Stimulated activated CD8-positive, alpha-beta memory T cell treated with anti-CD3 and anti-CD28 coated beads, Interleukin-7, amount 100 ng/mL, for 24 hours (primary cell): ENCODE measurements at places on chromosomes 6 and 20.

DNA sequence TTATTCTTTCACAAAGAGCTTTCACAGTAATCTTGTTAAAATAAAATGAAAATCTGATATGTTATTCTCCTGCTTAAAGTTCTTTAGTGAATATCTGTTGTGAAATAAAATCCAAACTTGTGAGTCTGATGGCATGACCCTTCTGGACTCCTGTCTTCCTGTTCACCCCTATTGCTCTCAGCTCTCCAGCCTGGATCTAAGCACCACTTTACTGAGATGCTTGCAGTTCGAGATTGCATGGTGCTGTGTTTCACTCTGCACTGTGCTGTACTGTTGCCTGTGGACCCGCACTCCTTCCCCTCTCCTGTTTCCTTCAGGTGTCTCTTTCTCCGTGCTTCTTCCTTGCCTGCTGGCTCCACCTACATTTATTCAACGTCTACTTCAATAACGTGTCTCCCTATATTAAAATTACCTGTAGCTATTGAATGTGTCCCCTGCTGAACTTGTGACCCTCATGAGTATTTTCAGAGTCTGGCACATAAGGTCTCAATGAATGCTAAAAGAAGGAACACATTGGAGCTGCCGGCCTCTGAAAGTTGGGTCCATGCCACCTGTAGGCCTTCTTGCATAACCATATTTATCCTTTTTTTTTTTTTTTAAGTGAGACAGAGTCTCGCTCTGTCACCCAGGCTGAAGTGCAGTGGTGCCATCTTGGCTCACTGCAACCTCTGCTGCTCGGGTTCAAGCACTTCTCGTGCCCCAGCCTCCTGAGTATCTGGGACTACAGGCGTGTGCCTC, 100.1 kb downstream of the ARID1B start:
- DNase-seq: no peak

- DNase-seq: no peak
Observed at GRCh38 chr6:20729086-20729485, 194.8 kb downstream of the CDKAL1 start.

DNA sequence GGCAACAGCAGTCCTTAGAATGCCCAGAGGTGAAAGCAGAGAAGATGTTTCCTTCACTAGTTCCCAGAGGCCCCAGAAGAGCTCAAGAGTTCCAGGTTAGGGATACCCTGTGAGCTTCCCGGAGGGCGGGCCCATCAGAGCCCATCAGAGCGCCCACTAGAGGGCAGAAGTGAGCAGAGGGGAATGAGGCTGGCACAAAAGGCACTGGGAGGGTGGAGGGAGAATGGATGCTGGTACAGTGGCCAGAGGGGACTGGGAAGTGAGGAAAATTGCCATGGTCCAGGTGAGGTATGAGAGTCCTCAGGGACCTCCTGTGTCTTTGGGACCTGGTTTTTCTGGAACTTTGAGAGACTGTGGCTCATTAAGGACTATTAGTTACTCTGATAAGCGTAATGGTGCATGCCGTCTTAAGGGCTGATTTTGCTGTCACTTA, 57.3 kb downstream of the LINC00237 start:
- peak; percentile 24 for DNase-seq

- DNase-seq: no peak
Observed at GRCh38 chr20:7516621-7517111, 423.6 kb downstream of the HAO1 start.
